ENCODE measurements at places on chromosomes 1 and 21. TPM values are rescaled to one million over a fixed set of nuclear protein-coding genes. Genes with fewer than 3 reads are reported as not detected.

The NBL1 gene
- total RNA-seq: 43.1 TPM

The PRMT2 gene
- total RNA-seq: 212 TPM

The GBP4 gene
- total RNA-seq: 1.8 TPM

The EGLN1 gene
- total RNA-seq: 90.2 TPM

The CYP4B1 gene
- total RNA-seq: not detected

The VTCN1 gene
- total RNA-seq: 0.92 TPM

The RGS8 gene
- 135 TPM for total RNA-seq

The SPRR3 gene
- total RNA-seq: not detected

The HRNR gene
- total RNA-seq: not detected

The SIPA1L2 gene
- total RNA-seq: 60.2 TPM

The S100A8 gene
- 13.1 TPM for total RNA-seq

The NME7 gene
- 45.0 TPM for total RNA-seq

The SPATA46 gene
- total RNA-seq: not detected

The ITLN2 gene
- not detected for total RNA-seq

The CPTP gene
- total RNA-seq: 13.8 TPM

The B3GALT2 gene
- 87.0 TPM for total RNA-seq

The PDC gene
- not detected for total RNA-seq

The HES4 gene
- 17.1 TPM for total RNA-seq

The OR6K3 gene
- not detected for total RNA-seq

The RBP7 gene
- not detected for total RNA-seq

The S100A2 gene
- not detected for total RNA-seq
